ENCODE measurements at places on chromosomes 7 and 10. TPM values are rescaled to one million over a fixed set of nuclear protein-coding genes. Genes with fewer than 3 reads are reported as not detected.

- DNase-seq, result no peak
Observed at GRCh38 chr7:150826061-150826849, 25.7 kb downstream of the TMEM176A start.

DNA sequence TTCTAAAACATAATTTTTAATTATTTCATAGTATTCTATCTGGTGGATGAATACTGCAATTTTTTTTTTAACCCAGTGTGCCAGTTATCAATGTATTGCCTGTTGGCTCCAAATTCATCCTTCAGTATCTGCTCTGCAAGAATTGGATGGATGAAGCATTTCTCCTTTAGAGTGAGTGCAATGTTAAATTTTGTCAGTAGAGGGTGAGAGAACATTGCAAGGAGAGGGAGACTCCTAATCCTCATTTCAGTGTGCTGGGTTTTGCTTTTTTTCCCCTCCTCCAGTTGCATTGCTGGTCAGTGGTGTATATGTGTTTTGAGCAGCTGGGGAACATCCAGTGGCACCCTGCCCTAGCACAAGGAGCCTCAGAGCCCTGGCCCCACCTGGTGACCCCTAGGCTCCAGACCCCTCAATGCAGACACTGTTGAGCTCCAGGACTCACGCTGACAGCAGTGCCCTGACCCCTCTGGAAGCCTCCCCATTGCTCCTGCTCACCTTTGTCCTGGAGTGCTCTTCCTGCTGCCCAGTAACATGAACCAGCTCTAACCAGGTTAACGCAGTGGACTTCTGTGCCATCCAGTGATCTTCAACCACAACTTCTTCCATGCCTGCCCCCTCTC is 199.4 kb downstream of the USP6NL start:
- no peak for DNase-seq

- no peak for DNase-seq
Observed at GRCh38 chr10:69739634-69740033, 62.1 kb upstream of the COL13A1 start.

HDAC9 gene
- 13.5 TPM for total RNA-seq

DNA sequence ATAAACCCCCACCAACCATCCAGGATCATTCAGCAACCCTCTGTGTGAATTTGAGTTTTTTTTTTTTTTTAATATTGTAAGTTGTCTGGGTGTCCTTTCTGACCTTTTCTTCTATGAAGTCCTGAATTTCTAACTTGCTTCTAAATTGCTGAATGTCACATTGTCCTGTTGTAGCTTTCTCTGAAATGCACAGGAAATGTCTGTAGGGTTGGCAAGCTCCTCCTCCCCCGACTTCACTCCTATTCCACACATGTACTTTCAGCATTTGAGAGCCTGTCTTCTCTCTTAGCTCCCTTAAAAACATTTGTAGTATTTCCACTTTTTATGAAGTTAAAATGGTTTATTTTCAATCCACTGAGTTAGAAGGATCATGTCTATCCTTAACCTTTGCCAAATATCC is 3.3 kb upstream of the CNNM2 start:
- no peak for DNase-seq

ASZ1 gene
- total RNA-seq, result not detected

DNA sequence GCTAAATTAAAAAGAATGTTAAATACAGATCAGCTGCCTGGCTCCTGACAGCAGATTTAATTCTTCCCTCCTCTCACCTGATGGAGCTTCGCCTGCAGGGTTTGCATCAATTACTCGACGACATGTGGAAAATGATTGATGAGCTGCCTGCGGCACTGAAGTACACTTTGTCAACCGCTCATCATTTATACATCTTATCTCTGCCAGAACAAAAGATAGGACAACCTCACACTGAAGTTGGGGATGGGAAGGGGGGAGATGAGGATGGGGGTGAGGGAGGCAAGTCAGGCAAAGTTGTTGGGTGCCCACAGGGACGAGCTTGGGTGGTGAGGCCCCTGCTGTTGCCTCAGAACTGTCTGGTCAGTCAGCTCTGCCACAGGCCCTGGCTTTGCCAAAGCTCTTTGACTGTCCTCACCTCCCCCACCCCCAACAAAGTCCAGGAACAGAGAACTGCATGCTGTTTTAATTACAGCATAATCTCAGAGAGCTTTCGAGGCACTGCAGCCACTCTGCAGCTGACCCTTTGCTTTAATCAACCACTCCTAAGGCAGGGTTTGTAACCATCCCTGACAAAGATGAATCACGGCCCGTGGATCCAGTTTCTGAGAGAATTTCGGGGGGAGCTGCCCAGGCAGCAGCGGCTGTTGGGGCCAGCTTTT is 702.3 kb downstream of the LRMDA start:
- no peak for DNase-seq

OR2A7 gene
- 4.8 TPM for total RNA-seq

TMEM229A gene
- total RNA-seq, result 0.66 TPM

DNA sequence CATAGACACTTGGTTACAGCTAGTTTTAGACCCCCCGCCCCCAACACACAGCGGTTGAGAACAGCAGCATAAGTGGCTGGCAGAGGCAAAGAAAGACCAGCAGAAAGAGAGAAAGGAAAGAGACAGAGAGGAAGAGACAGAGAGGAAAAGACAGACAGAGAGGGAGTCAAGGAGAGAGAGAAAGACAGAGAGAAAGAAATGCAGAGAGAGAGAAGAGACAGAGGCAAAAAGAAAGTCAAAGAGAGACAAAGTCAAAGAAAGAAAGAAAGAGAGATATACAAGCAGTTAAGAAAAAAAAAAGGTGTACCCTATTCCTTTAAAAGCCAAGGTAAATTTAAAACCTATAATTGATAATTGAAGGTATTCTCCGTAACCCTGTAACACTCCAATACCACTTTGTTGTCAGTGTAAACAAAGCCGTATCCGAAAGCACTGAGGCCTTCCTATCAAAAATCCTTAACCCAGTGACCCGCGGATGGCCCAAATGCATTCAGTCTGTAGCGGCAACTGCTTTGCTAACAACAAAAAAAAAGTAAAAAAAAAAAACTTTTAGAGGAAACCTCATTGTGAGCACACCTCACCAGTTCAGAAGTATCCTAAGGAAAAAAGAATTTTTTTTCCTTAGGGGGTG is 11.9 kb upstream of the SLC12A9 start:
- DNase-seq, result no peak

CHN2 gene
- total RNA-seq, result 24.7 TPM

DNA sequence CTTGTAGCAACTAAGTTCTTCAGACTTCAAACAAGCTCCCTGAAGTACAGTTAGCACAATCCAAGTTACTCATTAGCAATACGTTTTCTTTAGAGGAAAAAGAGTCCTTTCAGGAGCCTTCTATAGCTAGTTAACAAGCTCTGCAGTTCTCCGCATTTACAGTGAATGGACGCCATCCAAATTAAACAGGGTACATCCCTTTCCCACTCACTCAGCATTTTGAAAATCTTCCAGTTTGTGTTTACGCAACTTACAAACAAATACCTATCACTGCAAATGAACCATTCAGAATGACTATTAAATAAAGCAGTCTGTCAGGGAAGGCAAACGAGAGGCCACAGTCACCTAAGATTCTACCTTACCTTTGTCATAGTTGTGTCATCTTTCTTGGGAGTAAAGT is 84.5 kb downstream of the RNF32 start:
- no peak for DNase-seq

GFRA1 gene
- total RNA-seq, result 18.3 TPM

DNA sequence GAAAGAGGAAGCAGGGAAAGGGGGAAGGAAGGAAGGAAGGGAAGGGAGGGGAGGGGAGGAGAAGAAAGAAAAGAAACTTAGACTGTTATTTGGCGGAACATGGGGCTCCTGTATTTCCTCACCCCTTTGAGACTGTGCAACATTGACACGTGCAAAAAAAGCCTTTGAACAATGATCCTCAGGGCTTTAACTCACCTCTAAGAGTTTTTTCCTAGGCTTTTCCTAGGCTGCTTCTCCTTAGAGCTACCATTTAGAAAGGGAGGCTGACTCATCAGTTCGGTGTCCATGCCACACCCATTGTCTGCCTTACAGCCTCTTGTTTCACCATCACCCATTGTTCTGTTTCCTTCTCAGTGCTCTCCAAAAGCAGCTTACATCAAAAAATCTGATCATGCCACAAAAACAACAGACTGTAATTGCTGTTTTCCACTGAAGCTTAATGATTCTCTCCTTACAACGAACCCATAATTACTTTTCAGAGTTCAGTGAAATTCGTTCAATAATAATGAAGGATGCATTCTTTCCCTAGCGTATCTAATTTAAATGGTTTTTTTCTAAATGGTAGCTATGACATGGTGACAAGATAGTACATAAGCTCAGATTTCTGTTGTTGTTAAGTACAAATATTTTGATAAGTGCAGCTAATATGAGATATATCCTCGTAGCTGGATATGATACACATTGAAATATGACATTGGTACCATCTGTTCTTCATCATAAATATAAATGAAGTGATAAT is 90.8 kb downstream of the PRLHR start:
- DNase-seq, result no peak

C1QL3 gene
- total RNA-seq, result 0.09 TPM

- DNase-seq, result no peak
Observed at GRCh38 chr7:143363016-143363937, 764 bp upstream of the FAM131B start.

DNA sequence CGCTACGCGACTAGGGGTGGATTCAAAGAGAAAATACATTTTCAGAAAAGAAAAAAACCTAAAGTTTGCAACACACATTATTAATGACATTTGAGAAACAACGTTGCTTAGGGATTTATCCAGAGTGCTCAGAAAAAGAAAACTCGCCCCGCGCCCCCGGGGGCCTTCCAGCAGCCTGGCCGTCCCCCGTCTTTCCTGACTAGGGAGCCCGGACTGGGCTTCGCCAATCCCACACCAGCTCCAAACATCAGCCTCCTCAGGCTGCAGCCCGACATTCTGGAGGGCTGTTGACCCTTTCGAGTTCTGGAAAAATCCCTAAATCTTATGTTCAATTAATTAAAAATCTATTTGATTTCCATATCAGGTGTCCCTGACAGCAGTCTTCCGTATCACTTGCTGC is 48.6 kb downstream of the CLEC2L start:
- DNase-seq, result no peak

PCLO gene
- 7.4 TPM for total RNA-seq

GRCh38 chr10:8102708-8103401 is 48.4 kb downstream of the GATA3 start:
- DNase-seq, result no peak

DNA sequence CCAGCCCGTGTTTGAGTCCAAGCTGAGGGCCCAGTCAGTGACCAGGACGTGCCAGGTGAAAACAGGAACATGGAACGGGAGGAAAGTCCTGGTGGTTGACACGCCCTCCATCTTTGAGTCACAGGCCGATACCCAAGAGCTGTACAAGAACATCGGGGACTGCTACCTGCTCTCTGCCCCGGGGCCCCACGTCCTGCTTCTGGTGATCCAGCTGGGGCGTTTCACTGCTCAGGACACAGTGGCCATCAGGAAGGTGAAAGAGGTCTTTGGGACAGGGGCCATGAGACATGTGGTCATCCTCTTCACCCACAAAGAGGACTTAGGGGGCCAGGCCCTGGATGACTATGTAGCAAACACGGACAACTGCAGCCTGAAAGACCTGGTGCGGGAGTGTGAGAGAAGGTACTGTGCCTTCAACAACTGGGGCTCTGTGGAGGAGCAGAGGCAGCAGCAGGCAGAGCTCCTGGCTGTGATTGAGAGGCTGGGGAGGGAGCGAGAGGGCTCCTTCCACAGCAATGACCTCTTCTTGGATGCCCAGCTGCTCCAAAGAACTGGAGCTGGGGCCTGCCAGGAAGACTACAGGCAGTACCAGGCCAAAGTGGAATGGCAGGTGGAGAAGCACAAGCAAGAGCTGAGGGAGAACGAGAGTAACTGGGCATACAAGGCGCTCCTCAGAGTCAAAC is 5.2 kb downstream of the GIMAP5 start:
- DNase-seq, result no peak

DNA sequence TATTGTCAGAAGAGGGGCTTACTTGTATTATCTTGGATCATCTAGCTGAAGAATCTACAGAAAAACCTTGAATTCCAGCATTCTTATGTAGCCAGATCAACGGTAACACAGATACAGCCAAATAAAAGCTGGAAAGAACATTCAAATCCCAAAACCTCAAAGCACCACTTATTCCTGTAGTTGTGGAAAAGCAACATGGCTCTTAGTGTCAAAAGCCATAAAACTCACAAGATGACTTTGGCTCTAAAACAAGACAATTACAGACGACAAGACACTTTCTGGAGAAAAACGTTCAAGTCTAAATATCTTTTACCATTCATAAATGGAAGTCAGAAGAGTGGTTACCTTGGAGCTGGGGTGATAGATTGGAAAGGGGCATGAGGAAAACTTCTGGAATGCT is 173.0 kb downstream of the HERPUD2 start:
- no peak for DNase-seq

PTPRN2 gene
- 11.9 TPM for total RNA-seq

Data from mucosa of gallbladder (tissue), 1 donor.